Fibroblast of villous mesenchyme (primary cell): ENCODE measurements at places on chromosomes 4 and X. TPM values are rescaled to one million over a fixed set of nuclear protein-coding genes. Genes with fewer than 3 reads are reported as not detected.

TLR10 gene
- total RNA-seq = not detected in 2 replicates

GRCh38 chr4:100869276-100869675 is 351.5 kb upstream of the EMCN start:
- no peak for DNase-seq

ZMAT1 gene
- 0.43 and 0.64 TPM in 2 replicates for total RNA-seq

DNA sequence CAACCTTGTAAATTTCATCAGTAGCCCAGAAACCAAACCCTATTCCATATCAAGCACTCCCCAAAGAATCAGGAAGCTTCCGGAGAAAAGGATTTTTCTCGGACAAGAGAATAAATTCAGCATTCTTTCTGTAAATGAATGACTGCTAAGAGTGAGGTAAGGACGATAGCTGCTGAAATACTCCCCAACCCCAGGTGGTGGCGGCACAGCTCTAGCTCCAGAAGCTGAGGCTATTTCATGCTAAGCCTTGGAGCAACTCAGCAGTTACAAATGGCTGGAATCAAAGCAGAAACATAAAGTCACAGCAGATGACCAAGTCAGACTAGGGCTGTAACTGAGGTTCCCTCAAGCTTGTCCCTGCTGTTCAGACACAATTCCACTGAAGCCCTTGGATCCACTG is 13.9 kb upstream of the PCDH19 start:
- DNase-seq = no peak

RAB40A gene
- total RNA-seq = 0.32 and 0.43 TPM in 2 replicates

DNA sequence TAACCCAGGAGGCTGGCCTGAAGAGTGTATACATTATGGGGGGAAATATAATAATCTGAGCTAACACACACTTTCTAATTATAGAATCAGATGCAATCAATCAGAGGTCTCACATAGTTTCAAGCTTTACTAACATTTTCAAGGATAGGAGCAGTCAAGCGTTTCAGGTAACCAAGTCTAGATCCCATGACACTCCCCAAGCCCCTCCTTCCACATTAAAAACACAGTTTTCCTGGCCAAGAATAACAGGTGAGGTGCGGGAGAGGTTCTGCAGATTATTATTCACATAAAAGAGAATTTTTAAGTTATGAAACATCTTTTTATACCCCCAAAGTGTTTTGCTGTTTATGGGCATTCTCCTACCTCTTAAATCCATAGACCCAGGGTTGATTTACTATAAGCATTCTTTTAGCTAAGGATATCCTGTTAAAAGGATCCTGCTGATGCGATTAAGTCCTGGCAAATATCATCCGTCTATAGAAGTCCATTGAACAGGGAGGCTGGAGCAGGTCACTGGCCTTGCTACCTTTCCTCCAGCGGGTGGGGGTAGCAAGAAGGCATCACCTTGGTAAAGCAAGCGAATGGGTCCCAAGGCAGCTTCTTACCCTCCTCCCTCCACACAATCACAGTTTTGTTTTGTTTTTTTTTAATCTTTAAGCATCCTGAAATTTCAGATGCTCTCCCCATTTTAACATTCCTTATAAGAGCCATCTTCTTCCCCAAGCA is 104.7 kb upstream of the GPM6A start:
- no peak for DNase-seq

RBMXL3 gene
- not detected in 2 replicates for total RNA-seq

SEC24B gene
- 14.5 and 19.9 TPM in 2 replicates for total RNA-seq

GRCh38 chr4:81250430-81250829 is 35.4 kb upstream of the PRKG2 start:
- DNase-seq = no peak

NAA11 gene
- 0.97 TPM in 1 of 2 replicates, not detected in the other for total RNA-seq

GRCh38 chrX:77788050-77788449 is 2.0 kb upstream of the ATRX start:
- peak; percentile 59 for DNase-seq

DNA sequence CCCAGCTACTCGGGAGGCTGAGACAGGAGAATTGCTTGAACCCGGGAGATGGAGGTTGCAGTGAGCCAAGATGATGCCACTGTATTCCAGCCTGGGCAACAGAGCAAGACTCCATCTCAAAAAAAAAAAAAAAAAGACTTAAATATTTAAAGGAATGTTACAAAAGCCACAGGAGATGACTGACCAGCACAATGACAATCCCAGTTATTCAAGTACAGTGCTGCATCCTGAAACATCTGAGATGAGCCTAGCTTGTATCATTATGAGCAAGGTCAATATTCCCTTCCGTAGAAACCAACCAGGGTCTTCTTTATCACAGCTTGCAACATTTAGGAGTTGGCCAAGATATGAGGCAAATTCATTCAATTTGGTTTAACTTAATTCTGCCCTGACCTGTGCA is 38.6 kb downstream of the LNX1 start:
- no peak for DNase-seq

SPANXB1 gene
- total RNA-seq = not detected in 2 replicates

- DNase-seq = no peak
These were observed 109.9 kb upstream of the PTPN13 start for GRCh38 chr4:86484241-86484640.

- DNase-seq = peak; percentile 18
These were observed 26.3 kb upstream of the UCP1 start for GRCh38 chr4:140595065-140595464.

C4orf17 gene
- total RNA-seq = not detected in 2 replicates

- DNase-seq = no peak
These were observed 150.3 kb upstream of the BCOR start for GRCh38 chrX:40247848-40248622.

- peak; percentile 6 for DNase-seq
These were observed 54.1 kb downstream of the C4orf51 start for GRCh38 chr4:145734031-145734430.

DNA sequence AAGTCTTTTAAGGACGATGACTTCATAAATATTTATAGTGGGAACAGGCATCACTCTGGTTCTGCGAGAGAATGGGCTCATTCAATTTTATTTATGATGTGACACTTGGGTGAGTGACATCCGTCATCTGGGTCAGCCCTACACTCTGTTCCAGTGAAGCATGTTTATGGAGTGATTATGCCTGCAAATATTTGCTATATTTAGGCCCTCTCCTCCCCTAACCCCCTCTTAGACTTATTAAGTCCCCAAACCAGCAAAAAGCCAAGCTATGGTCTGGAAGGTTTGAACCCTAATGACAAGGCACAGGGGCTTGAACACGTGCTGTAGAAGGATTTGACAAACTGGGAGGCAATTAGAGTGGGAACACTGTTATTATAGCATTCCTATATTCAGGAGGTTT is 55.9 kb downstream of the C4orf51 start:
- DNase-seq = no peak

GRCh38 chr4:146343199-146343598 is 128.9 kb downstream of the REELD1 start:
- DNase-seq = no peak

DNA sequence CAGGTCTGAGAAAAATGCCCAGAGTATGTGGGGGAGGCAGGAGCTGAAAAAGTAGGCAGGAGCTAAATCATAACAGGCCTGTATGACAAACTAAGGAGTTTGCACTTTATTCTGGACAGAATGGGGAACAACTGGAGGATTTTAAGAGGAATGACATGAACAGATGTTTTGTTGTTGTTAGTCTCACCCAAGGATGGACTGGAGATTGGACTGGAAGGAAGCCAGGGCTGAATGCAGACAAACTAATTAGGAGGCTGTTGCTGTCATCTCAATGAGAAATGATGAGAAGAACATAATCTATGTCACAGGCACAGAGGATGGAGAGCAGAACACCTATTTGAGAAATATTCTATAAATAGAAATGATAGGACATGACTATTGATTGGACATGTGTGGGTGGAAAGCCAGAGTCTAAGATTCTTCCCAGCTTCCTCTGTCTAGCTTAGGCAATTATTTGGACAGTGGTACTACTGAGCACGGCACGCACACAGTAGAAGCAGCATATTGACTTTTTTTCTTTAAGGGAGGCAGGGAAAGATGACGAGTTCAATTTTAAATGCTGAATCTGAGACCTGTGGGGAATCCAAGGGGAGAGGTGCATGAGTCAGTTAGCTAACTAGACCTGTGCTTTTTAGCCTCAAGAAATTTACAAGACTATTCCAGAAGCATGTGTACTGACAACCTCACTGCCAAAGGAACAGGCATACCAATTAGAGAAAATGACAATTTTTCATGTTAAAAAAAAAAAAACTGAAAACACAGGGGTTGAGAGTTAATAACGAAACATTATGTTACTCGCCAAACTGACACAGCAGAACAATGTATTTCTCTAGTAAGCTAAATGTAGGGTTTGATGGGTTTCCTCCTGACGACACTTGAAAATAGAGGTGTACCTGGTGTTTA is 963 bp upstream of the USO1 start:
- DNase-seq = peak; percentile 43

SHISA3 gene
- total RNA-seq = not detected in 2 replicates

GRCh38 chr4:90345549-90346215 is 218.5 kb downstream of the CCSER1 start:
- DNase-seq = no peak

DNA sequence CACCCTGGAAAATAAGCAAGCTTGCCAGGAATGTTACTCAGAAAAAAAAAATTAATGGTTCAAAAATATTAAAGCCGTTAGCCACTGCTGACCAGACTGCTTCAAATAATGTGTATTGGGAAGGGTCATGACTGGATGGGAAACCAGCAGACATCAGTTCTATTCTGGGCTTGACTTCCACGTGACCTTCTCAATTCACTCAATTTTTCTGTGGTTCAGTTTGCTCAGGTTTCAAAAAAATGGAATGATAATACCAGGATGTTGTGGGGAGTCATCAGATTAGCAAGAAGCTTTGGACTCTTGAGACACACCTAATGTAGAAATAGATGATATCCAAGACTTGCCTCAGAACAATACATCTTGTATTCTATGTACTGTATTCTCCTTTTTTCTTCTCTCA is 541.9 kb upstream of the BOD1L1 start:
- DNase-seq = no peak

SSX4B gene
- total RNA-seq = not detected in 2 replicates
